Right renal pelvis (tissue), 4 donors: ENCODE measurements at places on chromosomes 2 and 18. TPM values are rescaled to one million over a fixed set of nuclear protein-coding genes. Genes with fewer than 3 reads are reported as not detected.

DNA sequence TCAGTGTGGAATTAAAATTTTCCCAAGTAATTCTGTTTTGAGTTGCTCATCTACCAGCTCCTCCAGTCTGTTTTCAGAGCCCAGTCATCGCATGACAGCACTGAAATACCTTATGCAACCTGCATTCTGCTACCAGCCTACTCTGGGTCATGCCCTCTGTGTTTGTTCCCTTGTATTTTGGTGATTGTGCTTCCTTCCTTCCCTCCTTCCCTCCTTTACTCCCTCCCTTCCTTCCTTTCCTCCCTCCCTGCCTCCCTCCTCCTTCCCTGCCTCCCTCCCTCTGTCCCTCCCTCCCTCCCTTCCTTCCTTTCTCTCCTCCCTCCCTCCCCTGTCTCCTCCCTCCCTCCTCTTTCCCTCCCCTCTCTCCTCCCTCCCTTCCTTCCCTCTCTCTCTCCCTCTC, 289.6 kb downstream of the CDH2 start:
- no peak for DNase-seq

GRCh38 chr18:25678221-25678620, 326.3 kb upstream of the ZNF521 start:
- DNase-seq, result no peak

- DNase-seq, result no peak
These were observed 56.3 kb downstream of the EPAS1 start for GRCh38 chr2:46353509-46353908.

DNA sequence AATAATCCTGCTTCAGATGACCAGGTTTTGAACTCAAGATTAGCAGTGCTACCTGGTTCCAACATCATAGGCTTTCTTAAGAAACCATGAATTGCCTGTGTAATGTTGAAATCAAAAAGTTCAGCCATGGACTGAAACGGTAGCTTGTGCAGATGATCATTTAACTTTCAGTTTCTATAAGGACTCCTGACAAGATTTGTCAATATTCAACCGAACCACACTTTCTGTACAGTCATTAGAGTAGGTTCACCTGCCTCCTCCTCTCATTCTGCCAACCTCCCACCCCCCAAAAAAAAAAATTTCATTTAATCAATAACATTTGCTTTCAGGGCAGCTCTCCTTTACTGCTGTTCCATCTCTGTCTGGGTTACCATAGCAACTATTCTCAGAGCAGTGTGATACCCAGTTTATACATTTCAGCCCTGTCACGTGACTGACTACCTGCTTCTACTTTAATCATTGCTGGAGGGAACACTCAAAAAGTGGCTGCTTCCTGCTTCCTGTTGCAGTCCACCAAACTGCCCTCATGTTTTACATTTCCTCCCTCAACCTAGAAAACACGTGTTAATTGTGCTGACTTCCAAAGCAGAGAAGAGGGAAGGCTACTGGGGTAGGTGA, 275.5 kb downstream of the SS18 start:
- DNase-seq, result no peak

GRCh38 chr2:221962186-221962585, 336.6 kb downstream of the PAX3 start:
- no peak for DNase-seq

The ORC4 gene
- 134 TPM for polyA plus RNA-seq

The HOXD10 gene
- polyA plus RNA-seq, result 170 TPM
